AG10803 (cell line): ENCODE measurements at places on chromosomes 1 and 21.

DNA sequence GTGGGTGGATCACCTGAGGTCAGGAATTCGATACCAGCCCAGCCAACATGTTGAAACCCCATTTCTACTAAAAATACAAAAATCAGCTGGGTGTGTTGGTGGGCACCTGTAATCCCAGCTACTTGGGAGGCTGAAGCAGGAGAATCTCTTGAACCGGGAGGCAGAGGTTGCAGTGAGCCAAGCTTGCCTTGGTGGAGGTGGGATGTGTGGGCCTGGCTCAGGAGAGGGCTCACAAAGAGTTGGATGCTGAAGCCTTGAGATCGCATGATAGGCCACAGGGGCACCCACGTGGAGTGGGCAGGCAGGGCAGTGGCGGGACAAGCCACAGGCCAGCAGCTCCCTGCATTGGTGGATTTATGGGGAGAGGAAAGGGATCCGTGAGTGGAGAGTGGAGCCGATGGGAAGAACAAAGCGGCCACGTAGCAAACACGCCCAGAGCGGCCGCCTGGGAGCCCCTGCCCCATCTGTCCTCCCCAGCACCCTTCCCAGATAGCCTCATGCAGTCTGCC lies 4.4 kb downstream of the THAP3 start:
- no peak for DNase-seq

DNA sequence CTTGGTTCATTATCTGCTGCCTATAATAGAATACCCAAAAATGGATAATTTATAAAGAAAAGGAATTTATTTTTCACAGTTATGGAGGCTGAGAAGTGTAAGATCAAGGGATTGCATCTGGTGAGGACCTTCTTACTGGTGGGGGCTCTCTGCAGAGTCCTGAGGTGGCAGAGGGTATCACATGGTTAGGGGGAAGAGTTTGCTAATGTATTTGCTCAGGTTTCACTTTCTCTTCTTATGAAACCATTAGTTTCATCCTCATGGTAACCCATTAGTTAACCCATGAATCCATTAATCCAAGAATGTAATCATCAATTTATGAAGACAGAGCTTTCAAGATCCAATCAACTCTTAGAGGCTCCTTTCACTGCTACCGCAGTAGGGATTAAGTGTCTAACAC lies 120.6 kb downstream of the DNM3 start:
- DNase-seq, result no peak

DNA sequence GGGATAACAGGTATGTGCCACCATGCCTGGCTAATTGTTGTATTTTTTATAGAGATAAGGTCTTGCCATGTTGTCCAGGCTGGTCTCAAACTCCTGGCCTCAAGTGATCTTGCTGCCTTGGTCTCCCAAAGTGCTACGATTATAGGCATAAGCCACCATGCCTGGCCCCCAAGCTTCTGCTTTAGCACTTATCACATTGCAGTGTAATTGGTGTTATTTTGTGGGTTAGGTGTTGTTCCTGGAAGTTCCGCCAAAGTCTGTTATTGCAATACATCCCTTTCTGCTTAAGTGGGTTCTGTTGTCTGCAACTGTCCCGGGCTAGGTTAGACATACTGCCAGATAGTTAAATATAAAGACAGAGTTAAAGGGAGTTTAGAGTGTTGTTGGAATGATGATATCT lies 3.4 kb downstream of the ZCCHC17 start:
- no peak for DNase-seq

DNA sequence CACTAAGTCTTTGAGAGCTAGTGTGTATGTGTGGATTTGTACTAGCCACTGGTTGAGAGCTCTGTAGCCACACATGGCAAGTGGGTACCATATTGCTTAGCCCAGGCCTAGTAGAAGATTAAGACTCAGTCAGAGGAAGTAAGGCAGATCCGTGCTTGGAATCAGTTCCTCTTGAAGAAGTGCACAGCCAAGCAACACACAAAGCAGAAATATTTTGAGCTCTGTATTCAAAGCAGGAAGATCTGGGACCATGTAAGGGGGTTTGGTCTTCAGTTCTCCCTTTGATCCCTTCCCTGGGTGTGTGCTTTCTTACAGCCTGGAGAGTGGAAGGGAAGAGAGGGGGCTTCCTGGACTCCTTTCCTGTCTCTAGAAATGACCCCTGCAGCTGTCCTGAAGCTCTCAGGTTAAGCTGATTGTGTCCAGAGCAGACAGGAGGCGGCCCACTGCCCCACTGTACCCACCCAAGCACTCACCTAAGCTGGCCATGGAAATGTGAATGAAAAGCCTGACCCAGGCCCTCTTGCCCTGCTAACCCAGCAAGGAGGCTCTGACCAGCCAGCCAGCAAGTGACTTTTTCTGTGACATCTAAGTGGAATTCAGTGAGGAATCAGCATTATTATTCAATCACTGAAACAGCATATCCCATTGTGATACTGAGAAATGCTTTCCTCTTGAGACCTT lies 3.6 kb downstream of the ETS2 start:
- DNase-seq, result no peak

DNA sequence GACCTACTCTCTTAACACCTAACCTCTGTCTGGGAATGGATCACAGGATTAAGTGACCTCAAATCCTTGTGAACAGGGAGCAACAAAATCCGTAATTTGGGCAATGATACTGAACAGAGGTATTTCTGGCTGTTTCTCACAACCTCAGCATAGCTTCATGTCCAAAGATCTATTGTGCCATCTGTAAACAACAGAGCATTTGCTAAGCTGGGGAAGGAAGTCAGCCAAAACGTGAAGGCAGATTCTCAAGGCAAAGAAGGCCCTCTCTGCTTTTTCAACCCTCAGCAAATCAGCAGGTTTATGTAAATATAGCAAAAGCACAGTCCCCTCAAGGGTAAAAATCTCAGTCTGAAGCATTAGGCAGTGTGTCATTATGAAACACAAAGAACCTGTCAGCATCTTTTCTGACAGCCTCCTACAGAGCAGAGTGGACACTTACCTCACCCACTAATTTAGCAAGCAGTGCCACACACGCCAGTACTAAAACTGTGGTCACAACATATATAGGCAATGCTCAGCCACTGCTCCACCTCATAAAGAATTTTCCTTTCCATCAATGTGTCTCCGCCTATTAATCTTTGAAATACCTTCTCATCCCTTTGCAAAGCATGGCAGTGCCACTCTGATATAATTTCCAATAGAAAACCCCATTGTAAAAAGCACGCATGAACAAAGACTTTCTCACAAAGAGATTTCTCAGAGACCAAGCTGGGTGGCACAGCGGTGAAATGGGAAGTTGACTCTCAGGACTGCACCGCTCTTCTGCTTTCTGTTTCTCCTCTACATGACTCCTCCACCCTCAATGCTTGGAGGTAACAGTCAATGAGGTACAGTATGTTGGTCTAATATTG lies 188.0 kb downstream of the RERE start:
- peak; percentile 86 for DNase-seq

DNA sequence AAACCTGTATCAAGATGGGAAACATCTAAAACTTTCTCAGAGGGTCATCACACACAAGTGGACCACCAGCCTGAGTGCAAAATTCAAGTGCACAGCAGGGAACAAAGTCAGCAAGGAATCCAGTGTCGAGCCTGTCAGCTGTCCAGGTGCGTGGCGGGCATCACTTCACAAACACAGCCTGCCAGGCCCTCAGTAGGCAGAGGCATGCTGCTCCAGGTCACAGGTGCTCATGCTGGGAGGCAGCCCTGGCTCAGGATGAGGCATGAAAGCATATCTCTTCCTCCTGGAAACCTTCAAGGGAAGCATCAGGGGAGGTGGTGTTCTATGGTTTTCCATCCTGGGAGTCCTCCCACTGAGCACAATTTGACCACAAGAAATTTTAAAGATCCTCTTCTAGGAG lies 6.3 kb downstream of the CD2 start:
- no peak for DNase-seq

DNA sequence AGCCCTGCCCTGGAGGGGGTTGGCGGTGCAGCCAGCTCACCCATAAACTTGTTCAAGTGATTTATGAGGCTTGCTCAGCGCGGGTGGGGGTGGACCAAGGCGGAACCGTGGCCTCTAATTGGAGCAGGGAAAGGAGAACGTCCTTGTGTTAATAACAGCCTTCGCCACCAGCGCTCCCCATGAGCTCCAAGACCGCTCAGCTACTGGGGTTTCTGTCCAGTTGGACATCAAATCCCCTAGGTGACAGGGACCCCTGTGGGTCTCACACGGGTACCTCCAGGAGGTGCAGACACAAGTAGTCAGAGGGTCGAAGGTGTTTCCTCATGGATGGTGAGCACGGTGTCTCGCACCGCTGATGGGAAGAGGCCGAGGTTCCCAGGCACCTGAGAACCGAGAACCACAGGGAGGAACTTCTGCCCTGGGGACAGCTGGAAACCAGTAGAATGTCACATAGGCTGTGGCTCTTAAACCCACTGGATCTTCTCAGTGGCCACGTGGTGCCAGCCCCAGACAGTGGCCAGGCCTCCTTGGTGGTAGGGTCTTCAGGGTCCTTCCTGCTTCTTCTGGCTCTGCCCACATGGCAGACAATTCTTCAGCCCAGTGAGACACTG lies 3.7 kb upstream of the ACTRT2 start:
- DNase-seq, result no peak

- no peak for DNase-seq
Measured at GRCh38 chr1:3630161-3630611, 5.4 kb downstream of the TPRG1L start.

- no peak for DNase-seq
Measured at GRCh38 chr21:42646836-42647235, 6.6 kb upstream of the PDE9A start.

GRCh38 chr21:42386034-42386591 lies 9.7 kb downstream of the TMPRSS3 start:
- DNase-seq, result no peak

DNA sequence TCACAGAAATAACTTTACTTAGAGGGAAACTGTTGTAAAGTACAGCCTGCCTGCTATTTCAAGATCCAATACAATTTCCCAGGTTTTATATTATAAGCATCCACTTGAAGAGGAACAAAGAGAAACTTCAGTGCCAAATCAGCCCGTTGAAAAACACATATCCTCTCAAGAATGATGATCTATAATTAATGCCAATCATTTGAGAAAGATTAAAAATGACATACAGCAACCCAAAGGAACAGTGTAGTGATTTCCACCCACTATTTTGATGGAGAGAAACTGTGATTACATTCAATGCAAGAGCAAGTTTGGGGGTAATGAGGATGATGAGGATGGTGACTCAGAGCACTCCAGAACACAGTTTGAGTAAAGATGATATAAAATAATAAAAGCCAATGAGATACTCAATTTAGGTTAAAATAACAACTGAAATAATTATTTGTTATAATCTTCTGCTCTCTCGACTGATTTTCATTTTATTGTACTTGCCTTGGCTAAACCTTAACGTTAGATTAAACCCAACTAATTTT lies 715.5 kb downstream of the NCAM2 start:
- no peak for DNase-seq

DNA sequence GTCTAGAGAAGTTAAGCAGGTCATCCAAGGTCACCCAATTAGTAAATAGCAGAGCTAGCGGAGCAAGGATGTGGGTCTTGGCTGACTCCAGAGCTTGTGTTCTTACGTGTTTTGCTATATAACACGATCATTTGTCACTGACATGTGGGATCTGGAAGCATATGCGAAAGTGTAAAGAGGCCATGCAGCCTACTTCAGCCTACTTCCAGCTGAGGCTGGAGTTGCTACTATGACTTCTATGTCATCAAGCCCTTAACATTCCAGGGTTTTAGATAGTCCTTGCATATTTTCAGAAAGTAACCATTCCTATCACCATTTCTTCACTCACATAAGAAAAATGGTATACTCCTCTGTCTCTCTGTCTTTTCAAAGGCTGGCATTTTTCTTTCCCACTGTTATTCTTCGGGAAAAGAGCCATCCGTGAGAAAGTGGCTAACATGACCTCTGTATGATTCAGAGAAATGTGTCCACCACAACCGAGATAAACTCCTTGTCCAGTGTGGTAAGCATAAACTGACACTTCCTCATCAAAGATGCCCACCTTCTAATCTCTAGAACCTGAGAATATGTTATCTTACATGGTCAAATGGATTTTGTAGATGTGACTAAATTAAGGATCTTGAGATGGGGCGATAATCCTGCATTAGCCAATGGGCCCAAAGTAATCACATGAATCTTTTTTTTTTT lies 24.0 kb upstream of the ABL2 start:
- DNase-seq, result peak; percentile 33

- DNase-seq, result no peak
Measured at GRCh38 chr1:46160212-46160611, 14.7 kb upstream of the TSPAN1 start.

- DNase-seq, result peak; percentile 73
Measured at GRCh38 chr1:113871597-113872113, at the start of gene PTPN22. Gene PTPN22 (minus strand): TSS chr1:113871712.

GRCh38 chr1:213714645-213715044 lies 273.1 kb upstream of the PROX1 start:
- DNase-seq, result no peak

DNA sequence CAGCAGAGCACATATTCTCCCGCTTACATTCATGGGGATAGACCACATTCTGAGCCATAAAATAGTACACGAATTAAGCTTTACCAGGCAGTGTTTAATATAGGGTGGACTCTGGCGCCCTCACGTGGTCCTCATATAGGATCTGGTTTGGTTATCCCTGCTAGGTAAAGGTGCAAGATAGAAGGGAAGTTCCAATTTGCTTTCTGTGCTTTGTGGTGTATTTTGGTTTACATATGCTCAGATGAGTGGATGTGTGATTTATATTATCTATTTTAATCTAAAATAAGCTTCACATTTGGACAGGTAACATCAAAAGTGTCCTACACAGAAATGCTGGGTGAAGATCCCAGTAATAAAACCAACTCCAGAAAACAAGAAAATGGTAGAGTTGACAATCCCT lies 3.6 kb downstream of the CR1 start:
- peak; percentile 68 for DNase-seq

DNA sequence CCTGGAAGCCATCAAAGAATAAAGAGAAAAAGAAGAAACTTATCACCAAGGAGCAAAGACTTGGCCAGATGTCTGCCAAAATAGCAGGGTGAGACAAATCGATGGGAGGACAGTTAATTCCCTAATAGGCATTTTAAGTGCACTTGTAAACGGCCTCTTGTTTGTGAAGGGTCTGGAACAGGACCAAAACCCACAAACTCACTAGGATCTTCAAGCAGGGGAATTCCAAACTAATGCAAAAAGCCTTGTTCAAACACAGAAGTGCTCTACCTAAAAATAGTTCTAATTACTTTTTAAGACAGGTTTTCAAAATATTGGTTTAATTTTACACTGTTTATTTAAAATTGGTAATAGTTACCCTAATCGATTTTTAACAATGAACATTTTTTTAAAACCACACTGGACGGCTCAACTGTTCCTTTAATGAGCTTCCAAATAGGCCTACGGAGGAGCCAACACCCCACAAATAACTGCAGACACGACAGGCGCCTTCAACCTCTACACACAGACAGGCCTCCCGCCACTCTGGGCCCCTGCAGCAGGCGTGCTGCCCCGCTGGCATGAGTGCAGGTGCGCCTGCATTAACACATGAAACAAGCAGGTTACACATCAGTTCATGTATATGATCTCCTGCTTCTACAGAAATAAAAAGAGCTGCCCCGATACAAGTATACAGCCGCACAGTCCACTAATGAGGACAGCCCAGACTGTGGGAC lies 15.8 kb downstream of the UBE2G2 start:
- no peak for DNase-seq

GRCh38 chr1:14667651-14667984 lies 69.1 kb downstream of the KAZN start:
- no peak for DNase-seq
